A673 (cell line): ENCODE measurements at places on chromosomes 4 and X. TPM values are rescaled to one million over a fixed set of nuclear protein-coding genes. Genes with fewer than 3 reads are reported as not detected.
A peak's percentile ranks its signal among the peaks of the same experiment; 100 is the strongest.

Gene CT45A2
- total RNA-seq = not detected in 2 replicates

Gene TRIM61
- total RNA-seq = 2.0 and 4.1 TPM in 2 replicates

Gene PRDX4
- total RNA-seq = 137 and 155 TPM in 2 replicates

Gene IL13RA1
- 7.2 and 8.0 TPM in 2 replicates for total RNA-seq

Gene PSAPL1
- total RNA-seq = not detected in 2 replicates

DNA sequence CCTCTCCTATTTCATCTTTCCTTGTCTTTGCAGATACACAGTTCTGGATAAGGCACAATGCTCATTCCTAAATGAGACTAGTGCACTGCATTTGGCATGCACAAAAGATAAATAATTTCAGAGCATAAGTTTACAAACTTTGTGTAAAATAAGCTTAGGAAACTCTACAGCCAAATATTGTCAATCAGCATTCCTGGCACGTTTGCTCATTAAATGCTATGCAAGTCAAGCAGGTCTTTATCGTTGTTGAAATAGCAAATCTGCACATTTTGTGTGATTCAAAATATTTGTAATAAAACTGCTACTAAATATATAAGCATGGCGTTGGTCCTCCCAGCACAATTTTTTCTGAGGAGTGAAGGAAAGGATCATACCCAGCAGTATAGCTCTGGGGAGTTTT lies 322.1 kb upstream of the NOCT start:
- no peaks in the 10 kb centered on the region for H3K36me3 ChIP-seq
- H3K27me3 ChIP-seq = no peaks in the 10 kb centered on the region
- no peak overlapping the region for H3K27ac ChIP-seq
- no peak overlapping the region for H3K4me3 ChIP-seq

GRCh38 chrX:77977095-77977494 lies 7.7 kb upstream of the PGAM4 start:
- no peak overlapping the region for H3K27ac ChIP-seq
- H3K4me3 ChIP-seq = no peak overlapping the region

DNA sequence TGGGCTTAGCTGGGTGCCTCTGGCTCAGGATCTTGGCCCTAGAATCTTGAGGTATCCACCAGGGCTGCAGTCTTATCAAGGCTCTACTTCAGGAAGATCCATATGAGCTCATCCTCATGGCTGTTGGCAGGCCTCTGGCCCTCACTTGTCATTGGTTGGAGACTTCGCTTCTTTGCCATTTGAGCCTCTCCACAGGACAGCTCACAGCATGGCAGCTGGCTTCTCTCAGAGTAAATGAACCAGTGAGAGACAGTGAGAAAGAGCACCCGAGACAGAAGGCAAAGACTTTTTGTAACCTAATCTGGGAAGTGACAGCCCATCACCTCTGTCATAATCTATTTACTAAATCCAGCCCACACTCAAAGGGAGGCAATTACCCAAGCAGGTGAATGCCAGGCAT lies 236.8 kb downstream of the GPAT3 start:
- DNase-seq = peak; percentile 31
- H3K4me1 ChIP-seq = peaks cover 6% of the 10 kb centered on the region
- no peaks in the 10 kb centered on the region for H3K36me3 ChIP-seq
- H3K27ac ChIP-seq = no peak overlapping the region

DNA sequence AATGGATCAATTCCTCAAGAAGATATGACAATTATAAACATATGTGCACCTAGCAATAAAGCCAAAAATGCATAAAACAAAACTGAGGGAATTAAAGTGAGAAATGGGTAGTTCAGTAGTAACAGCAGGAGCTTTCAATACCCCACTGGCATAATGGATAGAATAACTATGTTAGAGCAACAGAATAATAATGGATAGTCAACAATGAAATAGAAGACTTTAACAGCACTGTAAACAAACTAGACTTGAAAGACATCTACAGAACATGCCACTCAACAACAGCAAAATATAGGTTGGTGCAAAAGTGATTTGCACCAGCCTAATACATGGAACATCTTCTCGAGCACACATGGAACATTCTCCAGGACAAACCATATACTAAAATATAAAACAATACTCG lies 20.0 kb upstream of the MBNL3 start:
- H3K27ac ChIP-seq = no peak overlapping the region
- no peak overlapping the region for H3K4me3 ChIP-seq
- H3K36me3 ChIP-seq = no peaks in the 10 kb centered on the region
- H3K4me1 ChIP-seq = no peaks in the 10 kb centered on the region

DNA sequence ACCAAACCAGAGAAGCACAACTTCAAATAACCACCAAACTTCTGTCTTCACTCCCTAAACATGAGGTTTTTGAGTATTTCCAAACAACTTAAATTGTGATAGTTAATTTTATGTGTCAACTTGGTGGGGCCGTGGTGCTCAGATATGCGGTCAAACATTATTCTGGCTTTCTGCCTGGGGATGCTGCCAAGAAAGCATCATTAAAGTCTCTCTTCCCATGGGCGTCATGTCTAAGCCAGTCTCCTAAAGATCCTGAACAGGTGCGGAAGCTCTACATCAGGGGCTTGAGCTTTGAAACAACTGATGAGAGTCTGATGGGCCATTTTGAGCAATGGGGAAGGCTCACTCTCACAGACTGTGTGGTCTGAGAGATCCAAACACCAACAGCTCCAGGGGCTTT lies 24.1 kb upstream of the SOD3 start:
- H3K36me3 ChIP-seq = no peaks in the 10 kb centered on the region
- no peak overlapping the region for H3K4me3 ChIP-seq
- H3K4me1 ChIP-seq = peaks cover 24% of the 10 kb centered on the region
- no peaks in the 10 kb centered on the region for H3K27me3 ChIP-seq
- no peak overlapping the region for H3K27ac ChIP-seq

- H3K27ac ChIP-seq = no peak overlapping the region
- H3K36me3 ChIP-seq = no peaks in the 10 kb centered on the region
- H3K4me1 ChIP-seq = no peaks in the 10 kb centered on the region
- H3K27me3 ChIP-seq = no peaks in the 10 kb centered on the region
- H3K4me3 ChIP-seq = no peak overlapping the region
Observed at GRCh38 chrX:118373538-118373937, 27.6 kb downstream of the WDR44 start.

DNA sequence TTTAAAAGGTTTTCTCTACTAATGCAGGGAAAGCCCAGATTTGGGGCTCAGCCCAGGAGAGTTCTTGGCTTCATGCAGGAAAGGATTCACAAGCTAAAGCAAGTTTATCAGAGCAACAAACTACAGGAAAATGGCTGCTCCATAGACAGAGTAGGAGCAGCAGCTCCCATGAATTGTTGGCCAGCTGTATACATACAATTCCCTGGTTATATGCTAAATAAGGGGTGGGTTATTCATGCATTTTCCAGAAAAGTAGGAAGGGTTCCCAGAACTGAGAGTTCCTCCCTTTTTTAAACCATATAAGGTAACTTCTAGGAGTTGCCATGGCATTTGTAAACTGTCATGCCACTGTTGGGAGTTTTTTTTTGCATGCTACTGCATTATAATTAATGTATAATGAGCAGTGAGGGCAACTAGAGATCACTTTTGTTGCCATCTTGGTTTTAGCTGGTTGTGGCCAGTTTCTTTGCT lies 2.6 kb downstream of the C4orf33 start:
- DNase-seq = no peak
- H3K4me3 ChIP-seq = no peak overlapping the region
- H3K27me3 ChIP-seq = no peaks in the 10 kb centered on the region
- H3K4me1 ChIP-seq = peaks cover 4% of the 10 kb centered on the region
- H3K36me3 ChIP-seq = no peaks in the 10 kb centered on the region

GRCh38 chr4:14225688-14226207 lies 598.2 kb upstream of the BOD1L1 start:
- no peaks in the 10 kb centered on the region for H3K36me3 ChIP-seq
- H3K27me3 ChIP-seq = no peaks in the 10 kb centered on the region
- DNase-seq = no peak
- no peaks in the 10 kb centered on the region for H3K4me1 ChIP-seq

DNA sequence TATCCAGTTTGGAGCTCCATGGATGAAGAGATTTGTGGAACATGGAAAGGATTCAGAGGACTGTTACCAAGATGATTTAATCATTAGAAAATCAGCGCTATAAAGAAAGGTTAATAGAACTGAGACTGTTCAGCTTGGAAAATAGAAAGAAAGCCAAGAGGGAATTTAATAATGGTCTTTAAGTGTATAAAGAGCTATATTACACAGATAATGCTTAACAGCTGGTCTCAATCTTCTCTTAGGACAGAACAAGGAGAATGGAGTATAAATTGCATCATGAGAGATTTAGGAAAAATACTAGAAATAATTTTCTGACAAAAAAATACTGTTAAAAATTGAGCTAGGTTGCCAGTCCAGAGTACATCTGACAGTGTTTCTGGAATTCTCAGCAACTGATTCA lies 91.3 kb upstream of the MAGEC2 start:
- no peak overlapping the region for H3K27ac ChIP-seq
- no peak overlapping the region for H3K4me3 ChIP-seq
- no peaks in the 10 kb centered on the region for H3K4me1 ChIP-seq
- no peaks in the 10 kb centered on the region for H3K27me3 ChIP-seq
- DNase-seq = no peak

DNA sequence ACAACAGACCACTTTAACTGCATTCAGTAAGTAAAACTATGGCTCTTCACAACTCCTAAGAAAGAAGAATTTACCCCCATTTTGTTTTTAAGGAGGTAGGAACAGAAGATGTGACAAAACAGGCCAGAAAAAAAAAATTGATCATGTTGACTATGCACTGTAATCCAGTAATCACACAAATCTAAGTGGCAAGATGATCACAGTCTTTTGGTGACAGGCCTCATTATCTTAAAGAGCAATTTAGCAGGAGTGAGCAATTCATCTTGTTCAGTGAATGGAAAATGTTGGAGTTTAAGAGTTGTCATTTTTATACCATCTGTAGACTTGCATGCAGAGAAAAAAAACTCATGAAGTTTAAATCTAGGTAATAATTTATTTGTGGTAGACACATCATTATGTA lies 115.1 kb downstream of the SLC39A8 start:
- no peak overlapping the region for H3K27ac ChIP-seq
- no peaks in the 10 kb centered on the region for H3K27me3 ChIP-seq
- H3K36me3 ChIP-seq = no peaks in the 10 kb centered on the region
- no peak for DNase-seq
- H3K4me3 ChIP-seq = no peak overlapping the region

GRCh38 chr4:68283095-68283494 lies 37.6 kb upstream of the TMPRSS11B start:
- no peaks in the 10 kb centered on the region for H3K27me3 ChIP-seq
- no peak overlapping the region for H3K4me3 ChIP-seq
- no peaks in the 10 kb centered on the region for H3K36me3 ChIP-seq
- no peaks in the 10 kb centered on the region for H3K4me1 ChIP-seq
- no peak for DNase-seq

- H3K4me3 ChIP-seq = no peak overlapping the region
- no peak for DNase-seq
- no peaks in the 10 kb centered on the region for H3K36me3 ChIP-seq
- H3K4me1 ChIP-seq = peaks cover 20% of the 10 kb centered on the region
- no peak overlapping the region for H3K27ac ChIP-seq
- H3K27me3 ChIP-seq = no peaks in the 10 kb centered on the region
Observed at GRCh38 chr4:123256901-123257300, 139.7 kb upstream of the SPRY1 start.

DNA sequence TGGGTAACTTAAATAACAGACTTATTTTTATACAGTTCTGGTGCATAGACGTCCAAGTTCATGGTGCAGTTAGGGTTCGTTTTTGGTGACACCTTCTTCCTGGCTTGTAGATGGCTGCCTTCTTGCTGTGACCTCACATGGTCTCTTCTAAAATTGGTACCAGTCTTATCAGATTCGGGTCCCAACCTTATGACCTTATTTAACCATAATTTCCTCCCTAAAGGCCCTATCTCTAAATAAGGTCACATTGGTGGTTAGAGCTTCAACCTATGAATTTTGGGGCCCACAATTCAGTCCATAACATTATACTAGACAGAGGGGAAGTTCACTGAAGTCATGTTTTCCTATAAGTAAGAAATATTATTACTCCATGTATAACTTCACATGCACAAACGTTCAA lies 128.0 kb downstream of the CFAP299 start:
- H3K36me3 ChIP-seq = no peaks in the 10 kb centered on the region
- no peak overlapping the region for H3K4me3 ChIP-seq
- no peak for DNase-seq
- H3K27ac ChIP-seq = no peak overlapping the region
- no peaks in the 10 kb centered on the region for H3K27me3 ChIP-seq

DNA sequence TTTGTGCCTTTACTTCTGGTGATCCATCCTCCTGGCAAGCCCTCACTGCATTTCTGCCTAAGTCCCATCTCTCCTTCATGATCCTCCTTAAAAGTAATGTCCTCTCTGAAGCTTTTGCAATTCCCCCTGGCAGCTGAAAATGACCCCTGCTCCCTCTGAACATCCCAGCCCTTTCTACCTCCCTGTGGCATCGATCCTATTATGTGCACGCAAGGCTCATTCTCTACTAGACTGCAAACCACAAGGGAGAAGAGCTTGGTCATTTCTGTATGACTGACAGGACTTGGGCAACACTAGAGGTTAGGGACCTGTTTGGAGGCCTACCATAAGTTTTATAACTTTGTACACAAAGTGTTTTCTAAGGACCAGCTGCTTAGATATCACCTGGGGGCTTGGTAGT lies 50.8 kb upstream of the RAP2C start:
- H3K4me1 ChIP-seq = no peaks in the 10 kb centered on the region
- H3K27ac ChIP-seq = no peak overlapping the region
- no peaks in the 10 kb centered on the region for H3K27me3 ChIP-seq
- H3K36me3 ChIP-seq = no peaks in the 10 kb centered on the region

DNA sequence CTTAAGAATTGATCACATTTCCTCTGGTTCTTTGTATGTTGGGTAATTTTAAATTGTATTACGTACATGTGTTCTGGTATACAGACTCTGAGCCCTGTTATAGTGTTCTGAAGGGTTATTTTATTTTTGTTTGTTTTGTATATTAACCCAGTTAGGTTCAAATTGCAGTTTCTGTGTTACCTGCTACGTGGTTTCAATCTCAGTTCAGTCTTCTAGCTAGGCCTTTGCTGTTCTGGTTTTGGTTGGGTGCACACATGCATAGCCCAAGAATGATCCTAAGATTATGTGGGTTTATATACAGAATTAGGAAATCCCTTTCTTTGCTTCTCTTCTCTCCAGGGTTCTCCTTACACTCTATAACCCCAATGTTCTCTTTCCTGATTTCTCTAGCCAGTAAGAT lies 161.0 kb downstream of the PPP1R2C start:
- DNase-seq = no peak
- no peak overlapping the region for H3K27ac ChIP-seq
- H3K36me3 ChIP-seq = no peaks in the 10 kb centered on the region
- no peaks in the 10 kb centered on the region for H3K4me1 ChIP-seq

DNA sequence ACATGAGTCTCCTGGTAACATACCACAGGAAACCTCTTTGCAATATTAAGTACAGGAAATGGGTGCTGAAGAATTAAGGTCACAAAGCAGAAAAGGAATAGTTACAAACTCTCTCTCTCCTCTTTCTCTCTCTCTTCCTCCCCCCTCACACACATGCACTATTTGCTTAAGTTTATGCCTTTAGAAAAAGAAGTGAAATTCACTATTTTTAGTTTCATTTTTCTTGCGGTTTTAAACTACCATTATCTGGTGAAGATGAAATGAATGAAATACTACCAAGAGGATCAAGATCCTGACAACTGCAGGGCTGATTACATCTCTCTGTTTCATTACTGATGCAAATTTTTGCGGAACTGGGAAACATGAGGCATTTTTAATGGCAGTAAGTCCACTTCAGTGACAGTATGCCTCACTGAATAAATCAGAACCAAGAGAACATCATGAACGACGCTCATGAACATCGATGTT lies 64.3 kb upstream of the FTHL17 start:
- peak; percentile 39 for DNase-seq
- H3K27me3 ChIP-seq = no peaks in the 10 kb centered on the region
- no peak overlapping the region for H3K4me3 ChIP-seq
- no peak overlapping the region for H3K27ac ChIP-seq
- no peaks in the 10 kb centered on the region for H3K36me3 ChIP-seq
- H3K4me1 ChIP-seq = no peaks in the 10 kb centered on the region

- H3K4me3 ChIP-seq = no peak overlapping the region
- no peaks in the 10 kb centered on the region for H3K27me3 ChIP-seq
- H3K27ac ChIP-seq = no peak overlapping the region
- no peaks in the 10 kb centered on the region for H3K4me1 ChIP-seq
Observed at GRCh38 chr4:154033921-154034320, 245.0 kb upstream of the SFRP2 start.
